ENCODE measurements at places on chromosomes 1 and 21.

DNA sequence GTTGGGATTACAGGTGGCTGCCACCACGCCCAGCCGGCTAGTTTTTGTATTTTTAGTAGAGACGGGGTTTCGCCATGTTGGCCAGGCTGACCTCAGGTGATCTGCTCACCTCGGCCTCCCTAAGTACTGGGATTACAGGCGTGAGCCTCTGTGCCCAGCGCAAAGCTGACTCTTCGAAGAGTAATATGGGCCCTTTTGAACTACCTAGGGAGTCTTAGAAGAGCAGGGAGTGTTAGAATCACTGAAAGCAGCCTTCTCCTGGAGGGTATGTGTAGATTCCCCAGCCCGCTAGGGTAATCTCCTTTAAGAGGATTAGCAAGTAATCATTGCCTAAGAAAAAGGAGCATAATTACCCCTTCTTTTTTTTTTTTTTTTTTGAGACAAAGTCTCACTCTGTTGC is 6.5 kb upstream of the MAST2 start:
- DNase-seq: no peak

GRCh38 chr1:229664133-229664689 is 38.2 kb downstream of the URB2 start:
- DNase-seq: peak; percentile 78

- DNase-seq: no peak
Observed at GRCh38 chr1:205279986-205280385, 41.6 kb downstream of the NUAK2 start.

GRCh38 chr1:55376897-55377296 is 161.7 kb upstream of the USP24 start:
- DNase-seq: no peak

GRCh38 chr1:114585231-114585630 is 3.8 kb upstream of the BCAS2 start:
- DNase-seq: no peak

DNA sequence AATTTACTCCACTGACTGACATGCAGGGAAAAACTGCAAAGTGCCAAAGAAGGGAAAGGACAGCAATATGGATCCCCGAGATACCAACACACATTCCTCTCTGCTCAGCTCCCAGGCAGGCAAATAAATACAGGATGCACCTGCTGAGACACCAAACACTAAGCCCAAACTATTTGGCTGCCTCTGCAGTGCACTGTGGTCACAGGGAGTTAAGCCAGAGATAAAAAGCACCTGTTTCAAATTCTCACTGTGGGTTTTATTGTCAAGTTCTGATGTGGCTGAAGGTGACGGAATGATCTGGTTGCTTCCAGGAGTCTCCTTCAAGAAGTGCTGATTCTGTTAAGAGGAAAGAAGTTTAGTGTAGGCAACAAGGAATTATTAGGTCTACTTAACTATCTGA is 17.7 kb downstream of the TEX38 start:
- no peak for DNase-seq

DNA sequence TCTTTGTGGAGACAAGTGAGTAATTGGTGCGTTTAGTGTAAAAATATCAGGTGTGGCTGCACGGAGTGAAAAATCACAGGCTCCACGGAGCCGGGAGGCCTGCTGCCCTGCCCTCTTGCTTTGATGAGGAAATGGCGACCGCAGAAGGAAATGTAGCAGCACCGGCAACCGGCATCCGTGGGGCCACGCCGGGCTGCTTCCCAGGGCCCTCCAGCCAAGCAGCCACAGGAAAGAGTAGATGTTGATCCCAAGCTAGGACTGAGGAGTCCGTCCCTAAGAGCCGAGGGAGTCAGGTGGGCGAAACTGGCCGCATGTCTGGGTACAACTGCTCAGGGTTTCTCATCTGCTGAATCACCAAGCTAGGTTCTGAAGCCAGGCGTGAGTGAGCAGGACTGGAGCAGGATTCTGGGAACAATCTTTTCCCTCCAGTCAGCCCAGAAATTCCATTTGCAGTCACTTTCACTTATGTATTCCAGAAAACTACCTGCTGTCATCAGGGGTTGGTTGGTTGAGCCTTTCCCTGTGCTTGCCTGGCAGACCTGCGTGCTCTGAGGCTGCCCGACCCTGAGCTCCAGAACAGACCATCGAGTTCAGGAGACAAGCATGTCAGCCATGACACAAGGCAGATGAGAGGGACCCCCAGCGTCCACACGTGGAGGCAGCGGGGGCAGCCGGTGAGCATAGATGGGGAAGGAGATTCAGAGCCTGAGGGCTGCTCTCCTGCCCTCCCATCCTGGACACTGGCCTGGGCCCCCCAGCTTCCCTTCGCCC is 5.8 kb upstream of the ITGB2 start:
- DNase-seq: peak; percentile 70

DNA sequence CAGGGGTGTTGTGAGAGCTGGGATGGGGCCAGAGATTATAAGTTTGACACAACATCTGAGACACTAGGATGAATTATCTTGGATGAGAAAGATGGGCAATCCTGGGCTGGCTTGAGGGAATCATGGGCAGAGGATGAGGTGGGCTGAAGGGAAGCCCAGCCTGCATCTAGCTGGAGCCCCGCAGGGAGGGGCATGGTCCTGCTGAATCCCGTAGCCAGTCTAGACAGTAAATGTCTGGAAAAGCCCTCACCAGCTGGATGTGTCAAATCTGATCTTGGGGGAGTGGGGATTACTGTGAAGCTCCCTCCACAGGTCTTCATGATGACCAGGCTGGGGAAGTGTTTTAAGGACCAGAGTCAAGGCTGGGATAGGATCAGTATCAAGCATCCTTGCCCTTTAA is 3.6 kb upstream of the CASQ1 start:
- DNase-seq: no peak

GRCh38 chr1:202153284-202153683 is 7.1 kb downstream of the PTPN7 start:
- DNase-seq: no peak

DNA sequence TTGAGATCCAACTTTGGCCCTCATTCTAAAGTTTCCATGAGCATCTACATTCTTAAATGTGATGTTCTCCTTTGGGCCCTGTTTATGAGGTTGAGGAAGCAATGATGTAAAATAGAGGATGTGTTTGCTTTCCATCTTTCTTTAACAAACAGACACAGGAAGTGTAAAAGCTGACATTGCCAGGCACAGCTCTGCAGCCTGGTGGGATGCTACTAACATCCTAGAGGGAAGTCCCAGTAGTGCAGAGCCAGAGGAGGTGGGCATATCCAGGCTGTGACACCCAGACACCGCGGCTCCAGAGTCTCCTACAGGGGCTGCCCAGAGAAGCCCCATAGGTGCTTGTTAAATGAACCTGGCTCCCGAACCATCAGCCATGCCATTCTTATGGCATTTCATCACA is 16.2 kb downstream of the OLFML2B start:
- DNase-seq: no peak

GRCh38 chr1:169586067-169586394 is 250 bp downstream of the F5 start:
- DNase-seq: no peak

- peak; percentile 33 for DNase-seq
Observed at GRCh38 chr1:47755101-47755990, 241.8 kb downstream of the TRABD2B start.

GRCh38 chr1:29805896-29806160 is 569.5 kb downstream of the PTPRU start:
- DNase-seq: no peak

DNA sequence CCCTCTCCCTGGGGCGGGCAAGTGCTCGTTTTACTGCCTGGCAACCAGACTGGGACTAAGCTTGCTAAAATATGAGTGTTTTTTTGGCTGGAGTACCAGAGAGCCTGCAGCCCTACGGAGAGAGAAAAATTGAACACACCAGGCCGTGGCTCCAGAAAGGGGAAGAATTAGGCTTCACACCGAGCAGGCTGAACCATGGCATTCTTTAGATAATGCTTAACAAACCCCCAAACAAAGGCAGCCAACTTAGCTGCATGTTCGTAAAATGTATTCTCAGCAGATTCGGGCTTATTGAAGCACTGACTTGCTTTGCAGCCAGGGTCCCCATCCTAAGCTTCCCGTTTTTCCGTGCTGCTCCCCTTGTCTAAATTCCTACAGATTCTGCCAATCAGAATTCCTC is 76.6 kb downstream of the LMX1A start:
- no peak for DNase-seq

DNA sequence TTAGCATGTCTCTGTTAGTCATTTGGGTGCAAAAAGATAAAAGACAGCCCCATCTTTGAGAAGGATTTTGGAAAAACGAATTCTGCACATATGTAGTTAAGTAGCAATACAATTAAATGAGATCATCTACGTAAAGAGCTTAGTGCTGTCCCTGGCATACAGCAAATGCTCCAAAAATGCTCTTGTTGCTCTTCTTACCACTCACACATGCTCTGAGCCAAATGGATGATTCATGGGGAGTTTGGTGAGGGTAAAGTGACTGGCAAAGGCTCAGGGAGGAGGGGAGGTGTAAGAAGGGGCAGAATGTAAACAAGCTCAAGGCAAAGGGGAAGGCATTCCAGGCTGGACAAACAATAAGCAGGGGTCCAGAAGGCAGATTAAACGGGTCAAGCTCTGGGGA is 191.9 kb downstream of the AK5 start:
- no peak for DNase-seq

DNA sequence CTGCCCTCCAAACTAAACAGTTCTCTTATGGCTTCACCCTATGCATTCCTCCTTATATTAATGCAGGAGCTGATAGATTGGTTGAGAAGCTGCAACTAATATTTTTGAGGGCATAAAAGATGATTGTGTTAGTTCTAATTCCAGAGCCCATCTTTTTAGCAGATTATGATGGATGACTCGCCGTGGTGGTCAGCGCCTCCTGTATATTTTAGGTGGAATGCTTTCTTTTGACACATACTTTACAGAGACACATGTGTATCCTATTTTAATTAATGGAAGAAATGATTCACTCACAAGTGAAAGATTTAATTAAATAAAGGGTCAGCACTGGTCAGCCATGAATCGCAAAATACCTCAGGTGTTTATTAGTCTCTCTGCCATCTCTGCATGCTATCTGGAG is 120.7 kb downstream of the TM2D1 start:
- no peak for DNase-seq

GRCh38 chr1:156124557-156125483 is 10.3 kb downstream of the LMNA start:
- DNase-seq: no peak

- DNase-seq: no peak
Observed at GRCh38 chr1:111719674-111720132, 19.5 kb downstream of the INKA2 start.

DNA sequence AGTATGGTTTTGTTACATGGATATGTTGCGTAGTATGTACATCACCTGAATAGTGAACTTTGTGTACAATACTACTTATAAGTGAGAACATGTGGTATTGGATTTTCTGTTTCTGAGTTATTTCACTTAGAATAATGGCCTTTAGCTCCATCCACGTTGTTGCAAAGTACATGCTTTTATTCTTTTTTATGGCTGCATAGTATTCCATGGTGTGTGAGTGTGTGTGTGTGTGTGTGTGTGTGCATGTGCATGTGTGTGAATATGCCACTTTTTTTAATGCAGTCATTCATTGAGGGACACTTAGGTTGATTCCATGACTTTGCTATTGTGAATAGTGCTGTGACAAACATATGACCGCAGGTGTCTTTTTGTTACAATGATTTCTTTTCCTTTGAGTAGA is 147.8 kb downstream of the LEPR start:
- DNase-seq: no peak

DNA sequence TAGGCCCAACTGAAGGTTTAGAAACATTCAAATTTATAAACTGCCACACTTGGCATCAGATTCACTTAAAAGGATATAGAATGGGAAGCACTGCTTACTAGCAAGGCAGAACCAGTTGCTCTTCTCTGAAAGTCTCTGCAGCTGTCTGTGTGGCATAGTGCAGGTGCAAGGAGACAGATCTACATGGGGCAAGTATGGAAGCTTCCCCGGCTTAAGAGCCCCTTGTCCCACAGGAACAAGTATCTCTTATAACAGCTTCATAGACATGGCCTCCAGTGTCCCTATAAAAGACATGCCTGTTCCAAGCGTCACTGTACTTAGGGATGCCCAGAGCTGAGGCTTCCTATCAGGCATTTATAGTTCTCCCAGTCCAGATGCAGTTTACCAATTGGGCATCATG is 26.5 kb downstream of the ZBTB8B start:
- no peak for DNase-seq

DNA sequence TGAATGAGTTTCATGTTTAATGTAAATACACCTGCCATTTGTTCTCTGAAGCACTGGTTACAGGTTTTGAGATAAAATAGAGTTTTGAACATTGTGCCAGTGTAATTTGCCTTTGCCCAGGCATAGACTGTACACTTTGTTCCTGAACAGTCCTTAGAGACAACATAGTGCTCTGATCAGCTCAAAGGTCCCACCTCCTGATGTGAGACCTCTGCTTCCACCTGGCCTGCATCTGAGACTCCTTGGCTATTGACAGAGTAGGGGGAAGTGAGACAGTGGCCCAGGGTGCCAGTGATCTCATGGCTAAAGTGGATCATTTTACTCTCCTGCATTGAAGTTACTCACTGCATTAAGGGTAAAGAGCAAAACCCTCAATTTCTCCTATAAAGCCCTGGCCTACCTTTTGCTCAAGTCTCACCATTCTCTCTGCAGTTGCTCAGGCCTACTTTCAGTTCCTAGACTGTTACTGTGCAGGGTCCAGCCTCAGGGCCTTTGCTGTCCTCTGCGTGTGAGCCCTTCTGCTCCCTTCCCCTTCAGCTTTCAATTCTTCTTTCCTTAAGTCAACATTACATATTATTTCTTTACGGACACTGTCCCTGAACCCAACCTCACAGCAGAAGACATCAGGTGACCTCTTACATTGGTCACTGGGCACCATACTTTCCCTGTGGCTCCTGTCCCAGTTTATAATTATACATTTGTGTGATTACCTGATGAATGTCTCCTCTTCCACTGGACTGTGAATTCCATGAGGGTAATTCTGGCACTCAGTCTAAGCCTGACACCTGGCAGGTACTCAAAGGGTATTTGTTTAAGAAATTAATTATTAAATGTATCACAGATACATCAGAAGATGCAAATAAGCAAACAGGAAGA is 142.9 kb downstream of the ROR1 start:
- no peak for DNase-seq

Data from CD4-positive, alpha-beta T cell treated with Interleukin-6 at 100 ng/mL for 8 hours (primary cell).